CD4-positive, alpha-beta T cell treated with Interleukin-17A for 4 hours (primary cell): ENCODE measurements at places on chromosomes 12 and 14.
A peak's percentile ranks its signal among the peaks of the same experiment; 100 is the strongest.

GRCh38 chr12:57087010-57087690 lies 1.8 kb upstream of the NAB2 start:
- peak; percentile 96 for DNase-seq

DNA sequence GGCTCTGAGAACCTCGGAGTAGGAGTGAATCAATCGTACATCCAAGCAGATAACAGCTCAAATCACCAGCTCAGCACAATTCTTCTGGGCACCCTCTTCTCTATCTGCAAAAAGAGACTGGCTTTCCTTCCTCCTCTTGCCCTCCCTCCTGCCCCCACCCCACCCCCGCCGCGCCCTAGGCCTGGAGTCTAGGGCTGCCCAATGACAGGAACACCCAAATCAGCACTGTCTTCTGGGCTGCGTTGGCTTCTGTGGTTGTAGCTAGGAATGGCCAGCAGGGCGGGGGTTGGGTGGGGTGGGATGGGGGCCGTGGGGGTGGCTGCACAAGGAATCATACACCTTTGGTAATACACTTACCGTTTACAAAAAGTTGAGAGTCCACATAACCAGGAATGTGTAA lies 28.0 kb upstream of the TMCC3 start:
- no peak for DNase-seq

- DNase-seq, result no peak
Observed at GRCh38 chr14:93059917-93060545, 55.7 kb downstream of the ITPK1 start.

- no peak for DNase-seq
Observed at GRCh38 chr12:110351119-110351518, 52.4 kb downstream of the ANAPC7 start.
